ENCODE measurements at places on chromosomes 2 and 18. TPM values are rescaled to one million over a fixed set of nuclear protein-coding genes. Genes with fewer than 3 reads are reported as not detected.

WDSUB1 gene
- total RNA-seq: 7.7 TPM

HOXD13 gene
- not detected for total RNA-seq

ITPRIPL1 gene
- total RNA-seq: 28.2 TPM

ACADL gene
- not detected for total RNA-seq

HIBCH gene
- total RNA-seq: 32.0 TPM

TEX44 gene
- total RNA-seq: not detected

PSMA8 gene
- total RNA-seq: 0.73 TPM

ADNP2 gene
- total RNA-seq: 37.3 TPM

GRCh38 chr2:183927406-183928325, 670.7 kb upstream of the ZNF804A start:
- DNase-seq: no peak

DNA sequence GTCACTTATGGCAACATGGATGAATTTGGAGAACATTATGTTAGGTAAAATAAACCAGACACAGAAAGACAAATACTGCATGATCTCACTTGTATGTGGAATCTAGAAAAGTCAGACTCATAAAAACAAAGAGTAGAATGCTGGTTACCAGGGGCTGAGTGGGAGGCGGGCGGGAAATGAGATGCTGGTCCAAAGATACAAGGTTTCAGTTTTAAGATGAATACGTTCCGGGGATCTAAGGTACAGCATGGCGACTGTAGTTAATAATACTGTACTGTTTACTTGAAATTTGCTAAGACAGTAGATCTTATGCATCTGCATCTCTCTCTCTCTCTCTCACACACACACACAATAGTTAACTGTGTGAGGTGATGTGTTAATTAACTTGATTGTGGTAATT, 14.2 kb downstream of the FAM110C start:
- DNase-seq: no peak

DNA sequence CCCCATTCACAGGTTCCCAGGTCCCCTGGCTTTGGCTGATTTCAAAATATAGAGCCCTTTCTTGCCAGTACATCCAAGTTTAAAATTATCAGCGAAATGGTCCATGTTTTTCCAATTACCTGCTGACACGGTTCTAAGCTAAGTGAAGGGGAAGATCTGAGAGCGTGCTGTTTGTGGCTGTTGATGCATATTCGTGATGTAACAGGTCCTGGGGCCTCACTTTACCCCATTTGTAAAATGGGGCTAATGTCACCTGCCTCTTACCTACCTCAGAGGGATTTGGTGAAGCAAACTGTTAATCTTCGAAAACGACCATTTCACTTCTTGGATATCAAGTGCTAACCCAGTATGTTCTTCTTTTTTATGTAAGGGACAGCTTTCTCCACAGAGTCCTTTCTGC, 33.0 kb downstream of the SLC1A4 start:
- no peak for DNase-seq

DNA sequence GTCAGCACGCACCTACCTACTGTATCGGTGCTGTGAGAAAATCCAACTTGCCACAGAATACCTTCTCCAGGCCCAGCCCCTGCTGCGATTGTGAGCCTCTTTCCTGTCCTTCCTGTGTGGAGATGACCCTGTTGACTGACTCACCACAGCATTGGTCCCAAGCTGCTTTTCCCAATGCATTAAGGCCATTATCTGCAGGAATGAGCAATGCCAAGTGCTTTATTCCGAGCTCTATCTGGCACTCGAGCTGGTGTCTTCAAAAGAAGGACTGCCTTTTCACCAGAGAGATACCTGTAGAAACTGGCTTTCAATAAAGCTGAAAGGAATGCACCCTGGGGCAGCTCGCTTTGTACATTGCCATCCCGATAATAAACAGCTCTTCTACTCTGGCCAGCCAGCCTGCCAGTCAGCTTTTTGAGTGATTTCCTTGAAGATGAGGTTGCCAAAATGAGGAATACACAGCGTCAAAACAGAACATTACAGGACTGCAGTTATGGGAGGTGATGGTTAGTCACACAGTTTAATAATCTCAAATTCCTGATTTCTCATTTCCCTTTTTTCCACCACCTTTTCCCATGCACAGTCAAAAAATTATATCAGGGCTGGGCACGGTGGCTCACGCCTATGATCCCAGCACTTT, 8.3 kb upstream of the RNF103 start:
- no peak for DNase-seq

DNA sequence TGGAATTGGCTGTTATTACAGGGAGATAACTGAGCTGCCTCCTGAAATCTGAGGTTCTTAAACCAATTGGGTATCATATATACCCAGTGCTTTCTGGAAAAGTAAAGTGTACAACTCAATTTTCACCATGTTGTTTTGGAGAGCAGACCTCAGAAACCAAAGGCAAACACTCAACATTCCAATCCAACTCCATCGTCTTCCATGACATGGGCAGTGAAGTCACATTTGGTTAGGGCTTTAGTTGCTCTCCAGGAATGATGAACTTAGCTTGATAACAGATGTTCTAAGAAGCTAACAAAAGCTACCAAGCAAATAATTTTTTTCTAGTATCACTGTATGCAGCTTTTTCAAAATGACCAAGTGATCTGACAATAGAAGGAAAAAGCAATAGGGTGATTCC, 107.0 kb upstream of the SLC35G4 start:
- no peak for DNase-seq

DNA sequence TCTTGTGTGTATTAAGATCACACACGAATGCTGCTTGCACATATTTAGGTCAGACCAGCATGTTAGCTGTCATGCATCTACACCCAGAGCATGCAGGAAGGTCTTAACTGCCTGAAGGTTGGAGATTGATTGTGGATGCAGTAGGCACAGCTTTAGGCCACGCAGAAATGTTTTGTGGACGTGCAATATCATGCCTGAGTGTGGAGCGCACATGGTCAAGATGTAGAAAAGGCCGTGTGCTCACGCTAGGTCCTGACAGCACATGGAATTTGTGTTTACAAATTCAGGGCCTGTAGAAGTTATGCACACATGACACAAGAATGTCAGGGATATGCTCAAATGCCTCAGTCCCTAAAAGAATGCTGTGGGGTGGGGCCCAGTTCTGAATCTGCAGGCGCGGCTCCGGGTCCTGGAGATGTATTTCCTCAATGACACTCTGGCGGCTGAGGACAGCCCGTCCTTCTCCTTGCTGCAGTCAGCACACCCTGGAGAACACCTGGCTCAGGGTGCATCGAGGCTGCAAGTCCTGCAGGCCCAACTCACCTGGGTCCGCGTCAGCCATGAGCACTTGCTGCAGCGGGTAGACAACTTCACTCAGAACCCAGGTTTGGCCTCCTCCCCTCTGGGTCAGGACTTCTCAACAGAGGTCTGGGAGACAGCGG, 27.9 kb downstream of the MARCO start:
- DNase-seq: no peak

DNA sequence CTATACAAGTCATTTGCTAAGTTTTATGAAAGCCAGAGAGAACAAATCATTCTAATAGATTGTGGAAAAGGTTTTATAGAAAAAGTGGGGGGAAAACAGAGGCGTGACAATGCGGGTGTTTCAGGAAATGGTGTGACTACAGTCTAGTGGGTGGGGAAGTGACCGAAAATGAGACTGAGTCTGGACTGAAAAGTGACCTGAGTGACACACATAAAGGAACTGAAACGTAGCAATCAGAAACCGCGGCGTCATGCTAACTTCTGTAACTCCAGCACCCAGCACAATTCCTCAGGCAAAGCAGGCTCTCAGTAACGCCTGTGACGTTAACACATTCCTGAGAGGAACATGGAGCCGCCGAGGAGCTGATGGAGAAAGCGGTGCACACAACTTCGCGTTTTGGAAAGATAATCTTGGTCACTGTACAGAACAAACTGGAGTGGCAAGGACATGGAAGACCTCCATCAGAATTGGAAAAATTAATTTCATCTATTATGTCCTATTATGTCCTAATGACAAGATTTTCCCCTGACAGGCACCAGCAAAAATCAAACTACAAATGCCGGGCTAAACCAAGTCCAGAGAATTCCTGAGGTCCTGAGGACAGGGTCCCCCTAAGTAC, 1.4 kb upstream of the CD226 start:
- peak; percentile 54 for DNase-seq

All from activated naive CD4-positive, alpha-beta T cell treated with anti-CD3 and anti-CD28 coated beads, Interleukin-2, amount 50 U/mL, for 72 hours (primary cell).